ENCODE measurements at places on chromosomes 11 and 22.

- H3K4me3 ChIP-seq = no peak overlapping the region
- H3K27me3 ChIP-seq = peaks cover 12% of the 10 kb centered on the region
- H3K36me3 ChIP-seq = no peaks in the 10 kb centered on the region
- no peak overlapping the region for H3K27ac ChIP-seq
Measured at GRCh38 chr22:19226428-19226827, 47.9 kb upstream of the SLC25A1 start.

- DNase-seq = no peak
- H3K27ac ChIP-seq = no peak overlapping the region
- H3K27me3 ChIP-seq = peaks cover 100% of the 10 kb centered on the region
- peaks cover 13% of the 10 kb centered on the region for H3K4me1 ChIP-seq
- peak overlapping the region; percentile 62 for H3K4me3 ChIP-seq
Measured at GRCh38 chr11:20161923-20162744, 1.9 kb upstream of the DBX1 start.

- H3K4me3 ChIP-seq = no peak overlapping the region
- no peak for DNase-seq
- no peaks in the 10 kb centered on the region for H3K27me3 ChIP-seq
- H3K4me1 ChIP-seq = no peaks in the 10 kb centered on the region
- no peaks in the 10 kb centered on the region for H3K36me3 ChIP-seq
Measured at GRCh38 chr11:113277907-113278306, 36.5 kb upstream of the TTC12 start.

DNA sequence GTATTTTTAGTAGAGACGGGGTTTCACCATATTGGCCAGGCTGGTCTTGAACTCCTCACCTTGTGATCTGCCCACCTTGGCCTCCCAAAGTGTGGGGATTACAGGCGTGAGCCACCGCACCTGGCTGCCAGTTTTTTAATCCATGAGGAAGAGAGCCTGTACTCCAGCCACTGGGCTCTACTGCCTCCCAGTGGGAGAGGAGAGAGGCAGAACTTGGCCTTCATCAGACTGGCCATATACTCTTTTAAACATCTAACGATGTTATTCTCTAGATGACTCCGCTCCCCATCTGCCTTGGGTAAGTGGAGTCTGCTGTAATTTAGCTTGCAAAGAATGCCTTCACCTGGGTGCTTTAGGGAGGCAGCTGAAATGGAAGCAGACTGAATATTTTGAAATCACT, 34.6 kb downstream of the SLC6A5 start:
- H3K27ac ChIP-seq = no peak overlapping the region
- H3K4me1 ChIP-seq = no peaks in the 10 kb centered on the region
- H3K36me3 ChIP-seq = no peaks in the 10 kb centered on the region
- DNase-seq = no peak
- H3K27me3 ChIP-seq = peaks cover 15% of the 10 kb centered on the region

- peak overlapping the region; percentile 67 for H3K27ac ChIP-seq
- H3K4me1 ChIP-seq = peaks cover 26% of the 10 kb centered on the region
- DNase-seq = peak; percentile 68
- H3K4me3 ChIP-seq = peak overlapping the region; percentile 67
- H3K36me3 ChIP-seq = peaks cover 2% of the 10 kb centered on the region
Measured at GRCh38 chr22:41925783-41926460, 684 bp downstream of the TNFRSF13C start.
